Islet precursor cell (in vitro differentiated cells): ENCODE measurements at places on chromosomes 7 and 10.

DNA sequence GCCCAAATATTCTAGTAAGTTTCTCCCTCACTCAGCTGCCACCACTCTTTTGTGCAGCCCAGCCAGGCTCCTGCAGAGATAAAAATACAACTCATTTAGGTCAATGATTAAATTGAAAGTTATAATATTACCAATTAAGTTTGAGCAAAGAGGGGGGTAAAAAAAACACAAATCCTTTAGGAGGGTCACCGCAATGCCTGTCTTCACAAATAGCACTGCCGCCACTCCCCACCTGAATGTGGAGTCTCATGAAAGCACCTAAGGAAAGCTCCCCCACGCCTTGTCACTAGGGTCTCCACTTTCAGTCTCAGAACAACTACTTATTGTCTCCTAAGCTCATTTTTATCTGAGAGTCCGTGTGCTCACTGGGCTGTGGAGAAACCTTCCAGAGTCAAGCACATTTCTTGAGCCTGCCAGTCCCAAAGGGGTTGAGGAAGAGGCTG, 148.7 kb downstream of the FGFR2 start:
- no peak for DNase-seq

- no peak for DNase-seq
Measured at GRCh38 chr10:43136995-43137716, 1.1 kb upstream of the CSGALNACT2 start.

- DNase-seq, result peak; percentile 43
Measured at GRCh38 chr10:48456808-48457761, 147.8 kb downstream of the ARHGAP22 start.

- DNase-seq, result no peak
Measured at GRCh38 chr10:92640107-92640506, 47.2 kb downstream of the KIF11 start.

- no peak for DNase-seq
Measured at GRCh38 chr10:107081644-107082043, 82.9 kb downstream of the SORCS1 start.
